ENCODE measurements at places on chromosomes 6 and 20. TPM values are rescaled to one million over a fixed set of nuclear protein-coding genes. Genes with fewer than 3 reads are reported as not detected.

DNA sequence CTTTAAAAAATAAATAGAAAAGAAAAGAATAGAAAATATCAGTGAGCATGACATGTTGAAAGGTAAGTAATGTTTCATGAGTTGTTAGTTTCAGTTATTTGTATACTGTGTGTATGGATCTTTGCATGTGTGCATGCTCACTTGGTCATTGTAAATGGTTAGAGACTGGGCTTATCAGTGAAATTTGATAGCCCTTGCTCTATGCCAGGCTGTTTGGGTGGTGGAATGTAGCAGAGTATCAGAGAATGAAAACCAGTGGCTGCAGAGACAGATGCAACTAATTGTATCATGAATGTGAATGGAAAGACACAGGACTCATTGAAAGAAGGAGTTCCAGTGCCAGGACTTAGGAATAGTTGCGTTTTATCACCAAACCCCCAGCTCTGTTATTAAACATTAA, 4.2 kb downstream of the GSTA2 start:
- no peak for DNase-seq

GRCh38 chr6:44074813-44075646, 52.2 kb downstream of the MRPL14 start:
- no peak for DNase-seq

GRM4 gene
- 0.03 TPM for polyA plus RNA-seq

PGC gene
- polyA plus RNA-seq, result not detected

All from foreskin keratinocyte (primary cell).